Effector CD4-positive, alpha-beta T cell (primary cell): ENCODE measurements at places on chromosomes 3 and 15.

DNA sequence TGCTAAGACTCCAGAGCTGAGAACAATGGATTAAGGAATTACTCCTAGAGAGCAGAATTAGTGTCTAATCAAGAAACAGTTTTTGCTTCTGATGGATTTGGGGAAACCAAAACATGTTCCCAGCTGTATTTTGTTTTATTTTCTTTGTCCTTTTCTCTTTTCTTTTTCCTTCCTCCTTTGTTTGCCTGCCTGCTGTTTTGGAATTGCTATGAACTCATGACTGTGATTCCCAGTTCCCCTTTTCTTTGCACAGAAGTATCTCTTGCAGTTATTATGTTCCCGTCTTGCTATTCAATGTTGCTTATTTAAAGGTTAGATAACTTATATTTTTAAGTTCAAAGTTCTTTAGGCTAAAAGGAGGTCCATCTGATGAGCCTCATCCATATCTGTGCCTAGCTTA is 77.0 kb upstream of the GBE1 start:
- no peak for DNase-seq

DNA sequence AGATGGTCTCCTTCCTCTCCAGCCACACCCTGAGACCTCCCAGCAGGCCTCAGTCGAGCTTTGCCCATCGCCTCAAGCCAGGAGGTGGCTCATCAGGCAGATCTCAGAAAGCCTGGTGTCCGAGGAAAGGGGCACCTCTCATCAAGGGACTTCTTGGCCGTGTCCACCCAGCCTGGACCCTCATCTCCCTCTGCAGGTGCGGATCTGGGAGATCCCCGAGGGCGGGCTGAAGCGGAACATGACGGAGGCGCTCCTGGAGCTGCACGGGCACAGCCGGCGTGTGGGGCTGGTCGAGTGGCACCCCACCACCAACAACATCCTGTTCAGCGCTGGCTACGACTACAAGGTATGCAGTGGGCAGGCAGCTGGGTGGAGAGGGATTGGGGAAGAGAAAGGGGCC is 110.2 kb downstream of the ANP32A start:
- DNase-seq, result no peak

GRCh38 chr15:65300924-65301441 is 3.5 kb upstream of the RNU5B-1 start:
- no peak for DNase-seq

- DNase-seq, result no peak
Observed at GRCh38 chr3:38367779-38368178, 21.2 kb downstream of the XYLB start.

DNA sequence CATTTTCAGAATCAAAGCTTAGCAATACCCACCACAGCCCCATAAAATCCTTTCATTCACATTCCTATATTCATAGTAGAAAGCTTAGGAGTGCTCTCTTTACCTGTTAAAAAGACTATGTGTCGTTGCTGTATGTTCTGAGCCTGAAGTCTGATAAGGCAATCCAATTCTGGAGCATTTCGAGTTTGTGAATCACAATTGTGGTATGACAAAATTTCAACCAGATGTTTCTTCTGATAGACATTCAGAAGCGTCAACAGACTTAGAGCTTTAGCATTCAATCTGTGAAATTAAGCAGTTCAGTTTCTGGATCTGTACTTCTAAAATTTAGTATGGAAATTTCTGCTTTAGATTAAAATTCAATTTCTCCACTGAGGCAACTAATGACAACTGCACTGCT is 58.3 kb downstream of the TASOR start:
- DNase-seq, result no peak

- no peak for DNase-seq
Observed at GRCh38 chr15:33964665-33965040, 3.6 kb upstream of the CHRM5 start.

DNA sequence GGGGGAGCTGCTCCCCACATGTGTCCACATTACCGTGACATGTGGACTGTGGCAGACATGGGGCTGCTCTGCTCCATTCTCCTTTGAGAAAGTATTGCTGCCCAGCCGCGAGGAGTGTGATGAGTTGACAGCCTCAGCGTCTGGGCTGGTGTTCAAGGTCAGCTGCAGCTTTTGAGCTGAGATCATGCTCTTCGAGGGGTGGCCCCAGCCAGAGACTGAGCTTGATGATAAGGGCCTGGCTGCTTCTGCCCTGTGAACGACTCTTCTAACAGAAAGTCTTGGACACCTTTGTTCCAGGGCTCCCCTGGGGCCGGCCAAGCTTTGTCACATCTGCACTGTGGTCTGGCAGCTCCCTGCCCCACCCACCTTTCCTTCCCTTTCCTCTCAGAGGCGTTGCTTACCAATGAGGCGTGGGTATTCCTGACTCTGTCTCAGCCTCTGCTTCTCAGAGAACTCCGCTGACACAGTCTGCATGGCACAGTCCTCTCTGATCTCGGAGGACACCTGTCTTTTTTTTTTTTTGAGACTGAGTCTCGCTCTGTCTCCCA is 86.6 kb downstream of the CHRD start:
- no peak for DNase-seq

DNA sequence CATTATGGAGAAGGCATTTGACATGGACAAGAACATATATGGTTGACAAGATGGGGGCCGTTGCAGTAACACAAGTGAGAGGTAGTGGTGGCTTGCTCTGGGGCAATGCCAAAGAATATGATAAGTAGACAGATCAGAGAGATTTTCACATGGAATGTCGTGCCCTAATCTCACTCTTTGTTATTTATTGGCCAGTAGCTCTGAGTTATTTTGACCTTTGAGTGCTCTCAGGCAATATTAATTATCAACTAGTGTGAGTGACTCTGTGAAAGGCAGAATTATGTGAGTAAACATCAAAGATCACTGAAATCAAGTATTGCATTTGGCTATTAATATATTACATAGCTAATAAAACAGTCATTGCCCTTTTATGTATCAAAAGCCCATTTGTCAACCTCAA is 164.9 kb upstream of the ADAMTS9 start:
- no peak for DNase-seq

GRCh38 chr3:66544619-66545429 is 44.0 kb upstream of the LRIG1 start:
- no peak for DNase-seq

- no peak for DNase-seq
Observed at GRCh38 chr3:149307435-149307783, 26.0 kb downstream of the TM4SF18 start.

DNA sequence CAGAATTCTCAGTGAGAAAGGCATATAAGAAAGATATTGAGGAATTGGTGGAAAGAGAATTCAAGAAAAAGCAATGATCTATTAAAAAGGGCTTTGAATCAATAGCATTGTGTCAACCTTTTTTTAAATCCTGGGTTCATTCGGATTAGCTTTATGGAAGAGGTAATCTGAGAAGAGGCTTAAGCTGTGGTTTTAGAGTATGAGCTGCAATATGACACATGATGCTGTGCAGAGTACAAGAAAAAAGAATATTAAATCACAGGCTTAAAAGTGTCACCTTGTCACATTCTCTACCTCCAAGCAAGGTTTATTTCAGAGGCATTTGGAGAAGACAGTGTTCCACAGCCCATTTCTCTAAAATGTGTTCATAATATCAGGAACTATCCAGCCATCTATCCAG is 128.9 kb downstream of the RTP4 start:
- no peak for DNase-seq

DNA sequence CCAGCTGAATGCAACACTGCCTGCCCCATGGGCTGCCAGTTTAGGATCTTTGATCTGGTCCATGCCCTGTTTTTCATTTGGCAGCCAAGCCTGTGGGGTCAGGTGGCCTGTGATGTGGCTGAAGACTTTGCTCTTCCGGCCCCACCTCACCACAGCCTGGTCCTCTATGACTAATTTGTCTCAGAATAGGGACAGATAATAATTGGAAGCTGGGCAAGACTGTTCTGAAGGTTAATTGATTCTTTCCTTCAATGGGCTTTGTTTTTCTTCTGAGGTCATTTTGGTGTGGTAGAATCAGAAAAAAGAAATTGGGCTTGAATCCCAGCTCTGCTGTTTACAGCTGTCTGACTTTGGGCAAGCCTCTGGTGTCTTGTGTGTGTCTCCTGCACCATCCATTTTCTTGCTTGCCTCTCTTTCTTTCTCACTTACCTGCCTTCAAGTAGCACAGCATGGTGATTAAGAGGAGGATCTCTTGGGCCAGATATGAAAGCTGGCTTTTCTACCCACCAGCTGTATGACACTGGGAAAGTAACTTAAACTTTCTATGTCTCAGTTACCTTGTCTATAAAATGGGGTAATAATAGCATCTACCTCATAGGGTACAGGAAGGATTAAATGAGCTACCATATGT is 24.2 kb downstream of the ABHD2 start:
- no peak for DNase-seq

DNA sequence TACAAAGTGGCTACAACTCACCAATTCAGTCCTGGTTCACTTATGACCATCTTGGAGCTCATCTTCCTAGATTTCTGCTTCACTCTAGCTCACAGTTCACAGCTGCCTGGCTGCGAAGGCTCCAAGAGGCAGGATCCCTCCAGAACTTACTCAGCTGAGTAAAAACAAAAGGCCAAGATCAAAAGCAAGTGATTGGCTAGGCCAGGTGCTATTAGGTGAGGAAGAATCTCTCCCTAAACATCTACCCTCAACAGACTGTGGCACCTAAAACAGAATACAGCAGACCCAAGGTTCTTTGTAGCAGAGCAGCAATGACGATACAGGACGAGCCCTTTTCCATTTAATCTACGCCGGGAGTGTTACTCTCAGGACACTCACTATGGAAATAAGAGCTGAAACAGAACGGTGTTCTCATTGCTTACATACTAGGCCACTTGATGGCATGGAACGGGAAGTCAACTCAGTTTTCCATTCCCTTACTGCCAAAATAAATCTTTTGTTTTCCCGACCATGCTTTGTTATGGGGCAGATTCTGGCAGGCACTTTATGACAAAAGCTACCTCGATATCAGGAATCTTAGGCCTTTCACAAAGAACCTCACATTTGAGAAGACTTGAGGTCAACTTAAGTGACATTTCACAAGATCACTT is 901 bp downstream of the ICE2 start:
- no peak for DNase-seq

GRCh38 chr3:197599089-197599765 is 43.5 kb upstream of the BDH1 start:
- DNase-seq, result peak; percentile 75

GRCh38 chr3:27990324-27990723 is 251.1 kb upstream of the CMC1 start:
- DNase-seq, result no peak

DNA sequence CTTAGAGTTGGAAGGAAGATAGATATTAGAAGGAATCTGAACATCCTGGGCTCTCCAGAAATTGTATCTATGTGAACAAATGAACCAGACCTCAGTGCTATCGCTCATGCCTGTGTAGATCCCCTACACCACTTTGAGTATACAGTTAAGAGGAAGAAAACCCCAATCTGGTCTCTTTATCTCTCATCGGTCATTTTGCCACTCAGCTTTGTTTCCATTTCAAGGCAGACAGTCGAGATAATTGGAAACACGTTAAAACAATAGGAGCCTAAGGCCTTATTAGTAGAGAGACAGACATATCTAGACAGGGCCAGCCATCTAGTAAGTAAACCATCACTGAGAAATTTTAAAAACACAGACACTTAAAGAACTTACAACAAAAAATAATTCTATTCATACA is 101.6 kb downstream of the MYLK start:
- no peak for DNase-seq

DNA sequence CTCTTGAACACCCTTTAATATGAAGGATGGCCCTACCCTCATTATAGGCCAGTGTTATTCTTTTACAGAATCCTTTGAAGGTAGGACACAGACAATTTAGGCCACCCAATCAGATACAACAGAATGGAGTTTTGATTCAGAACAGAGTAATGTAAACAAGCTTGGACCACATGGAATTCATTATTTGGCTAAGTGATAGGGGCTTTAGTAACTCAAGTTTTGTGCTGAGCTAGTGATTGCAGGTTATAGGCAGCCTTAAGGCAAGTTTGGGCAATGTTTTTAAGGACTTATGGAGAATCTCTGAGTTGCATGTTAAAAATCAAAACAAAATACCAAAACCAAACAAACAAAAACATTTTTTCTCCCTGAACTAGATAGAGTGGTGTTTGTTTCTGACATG is 312.1 kb upstream of the ROBO1 start:
- DNase-seq, result no peak

DNA sequence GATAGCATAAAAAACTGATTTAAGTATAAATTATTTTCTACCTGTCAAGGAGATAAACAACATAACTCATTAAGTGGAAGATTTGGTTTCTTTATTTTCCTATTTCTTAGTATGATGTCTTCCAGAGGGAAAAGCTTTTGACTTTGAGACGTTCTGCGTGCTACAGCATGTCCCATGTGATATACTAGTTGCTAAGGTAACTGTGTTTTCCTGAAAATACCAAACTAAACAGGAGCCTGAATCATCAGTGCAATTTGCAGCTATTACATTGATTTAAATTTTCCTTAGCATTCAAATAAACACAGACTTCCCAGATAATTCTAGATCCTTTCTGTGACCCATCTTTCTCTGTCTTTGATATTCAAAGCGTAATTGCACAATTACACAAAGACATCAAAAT is 117.7 kb upstream of the P2RY1 start:
- no peak for DNase-seq

DNA sequence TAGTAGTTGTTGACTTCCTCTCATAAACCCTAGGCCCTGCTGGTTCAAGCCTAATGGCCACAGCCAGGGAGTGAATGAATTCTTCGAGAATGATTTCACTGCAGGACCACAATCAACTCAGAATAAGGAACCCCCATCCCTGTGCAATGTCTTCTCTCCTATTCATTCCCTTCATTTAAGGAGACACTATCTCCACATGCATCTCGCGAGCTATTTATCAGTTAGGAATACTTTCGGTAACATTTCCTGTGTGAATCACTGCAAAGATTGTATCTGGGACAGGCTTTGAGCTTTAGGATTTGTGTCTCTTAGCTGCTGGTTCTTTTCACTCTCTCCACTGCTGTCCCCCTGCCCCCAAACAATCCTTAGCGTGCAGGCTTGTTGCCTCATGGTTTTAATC is 94.4 kb downstream of the MYLK start:
- no peak for DNase-seq

DNA sequence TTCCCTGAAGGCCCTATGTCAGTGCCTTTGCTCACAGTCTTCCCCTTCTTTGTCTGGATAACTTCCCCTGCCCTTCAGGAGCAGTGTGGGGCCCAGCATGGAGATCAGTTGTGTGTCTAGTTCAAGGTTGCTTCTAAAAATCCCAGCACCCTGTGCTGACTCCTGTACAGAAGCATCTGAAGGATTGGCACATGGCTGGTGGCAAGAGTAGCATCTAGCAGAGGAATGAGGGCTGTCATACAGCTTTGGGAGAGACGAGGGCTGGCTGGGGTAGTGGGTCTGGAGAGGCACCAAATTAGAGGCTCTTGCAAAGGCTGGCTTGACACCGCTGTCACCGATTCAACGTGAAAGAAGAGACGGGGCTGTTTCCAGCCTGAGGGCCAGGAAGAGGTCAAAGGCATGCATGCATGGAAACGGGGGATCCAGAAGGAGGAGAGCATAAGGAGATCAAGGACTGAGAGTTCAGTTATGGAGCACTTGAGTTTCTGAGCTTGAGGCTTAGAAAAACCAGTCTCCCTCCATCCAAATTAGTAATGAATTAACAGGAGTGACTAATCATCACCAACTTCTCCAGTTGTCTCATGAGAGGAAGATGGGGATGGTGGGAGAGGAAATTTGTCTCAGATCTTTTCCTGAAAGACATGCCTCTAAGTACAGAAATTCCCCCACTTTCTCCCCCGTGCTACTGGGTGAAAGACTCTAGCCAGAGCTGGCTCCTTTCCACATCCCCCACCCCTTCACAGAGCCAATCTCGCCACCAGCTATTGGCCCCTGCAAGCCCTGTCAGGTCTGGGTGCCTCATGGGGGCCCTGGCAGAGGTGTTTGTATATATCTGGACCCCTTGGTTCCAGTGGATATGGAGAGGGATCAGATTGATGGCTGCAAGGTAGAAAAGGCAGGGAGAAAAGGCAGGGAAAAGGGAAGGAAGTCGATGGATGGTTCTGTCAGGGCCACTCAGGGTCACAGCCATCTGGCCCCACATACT is 45.9 kb downstream of the SLCO2A1 start:
- no peak for DNase-seq
